ENCODE measurements at places on chromosomes 7 and 10.

GRCh38 chr10:97701438-97702069 is 12.0 kb upstream of the MARVELD1 start:
- DNase-seq = peak; percentile 78

- DNase-seq = no peak
Observed at GRCh38 chr7:156988343-156989185, 21.9 kb downstream of the MNX1 start.

GRCh38 chr7:105972276-105972675 is 9.2 kb downstream of the CDHR3 start:
- no peak for DNase-seq

- DNase-seq = peak; percentile 85
Observed at GRCh38 chr7:94431619-94432280, 37.1 kb downstream of the COL1A2 start.

- DNase-seq = no peak
Observed at GRCh38 chr7:122975341-122975740, 20.2 kb downstream of the TAS2R16 start.

DNA sequence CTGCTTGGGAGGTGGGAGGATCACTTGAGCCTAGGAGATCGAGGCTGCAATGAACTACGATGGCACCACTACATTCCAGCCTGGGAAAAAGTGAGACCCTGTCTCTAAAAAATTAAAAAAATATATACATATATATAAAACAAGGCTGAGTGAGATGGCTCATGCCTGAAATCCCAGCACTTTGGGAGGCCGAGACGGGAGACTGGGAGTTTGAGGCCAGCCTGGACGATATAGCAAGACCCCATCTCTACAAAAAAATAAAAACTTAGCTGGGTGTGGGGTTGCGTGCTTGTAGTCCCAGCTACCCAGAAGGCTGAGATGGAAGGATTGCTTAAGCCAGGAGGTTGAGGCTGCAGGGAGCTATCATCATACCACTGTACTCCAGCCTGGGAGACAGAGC is 87.6 kb downstream of the CARD11 start:
- DNase-seq = no peak

DNA sequence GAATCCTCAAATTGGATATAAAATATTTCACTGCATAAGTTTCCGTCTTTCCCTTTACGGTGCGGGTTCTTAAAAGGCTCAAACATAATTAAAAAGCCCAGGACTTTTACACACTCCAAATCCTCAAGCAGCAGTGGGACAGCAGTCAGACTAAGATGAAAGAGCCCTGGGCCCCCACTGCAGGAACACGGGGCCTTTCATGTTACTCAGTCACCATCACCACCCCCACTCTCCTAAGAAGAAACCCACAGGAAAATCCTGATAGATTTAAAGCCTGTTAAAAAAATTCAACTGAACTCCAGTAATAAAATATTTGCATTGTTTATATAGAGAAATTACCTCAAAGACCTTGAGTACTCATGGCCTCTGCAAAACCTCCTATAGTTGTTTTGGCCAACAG is 74.0 kb upstream of the TRIL start:
- DNase-seq = no peak

GRCh38 chr7:29193316-29194205 is 1.0 kb upstream of the CHN2 start:
- DNase-seq = no peak

DNA sequence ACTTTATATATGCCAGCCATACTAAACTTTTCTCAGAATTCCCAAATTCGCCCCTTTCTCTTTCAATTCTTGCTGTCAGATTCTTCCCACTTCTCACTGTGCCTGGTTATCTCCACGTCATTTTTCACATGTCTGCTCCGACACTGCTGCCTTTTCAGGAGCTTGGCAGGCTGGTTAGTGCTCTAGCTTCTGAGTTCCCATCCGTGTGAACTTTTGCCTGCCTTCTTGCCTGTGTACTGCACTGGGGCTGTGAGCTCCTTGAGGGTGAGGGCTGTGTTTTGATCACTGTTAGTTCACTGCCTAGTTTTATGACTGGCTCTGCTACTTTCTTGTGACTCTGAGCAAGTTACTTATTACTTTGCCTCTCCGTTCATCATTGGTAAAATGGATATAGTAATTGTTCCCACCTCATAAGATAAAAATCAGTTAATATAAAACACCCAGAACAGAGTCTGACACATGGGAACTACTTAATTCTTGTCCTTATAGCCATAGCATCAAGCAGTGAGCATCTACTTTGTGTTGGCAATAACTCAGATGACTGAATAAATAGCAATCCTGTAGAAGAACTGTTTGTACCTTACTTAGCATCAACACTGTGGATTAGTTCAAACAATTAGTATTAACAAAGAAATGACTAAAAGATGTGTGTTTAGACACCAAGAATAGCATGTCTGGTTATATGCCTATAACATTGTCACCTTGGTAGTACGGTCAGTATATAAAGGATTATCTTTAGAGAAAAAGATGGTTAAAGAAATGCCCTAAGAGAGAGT is 5.5 kb downstream of the GSTO1 start:
- no peak for DNase-seq

DNA sequence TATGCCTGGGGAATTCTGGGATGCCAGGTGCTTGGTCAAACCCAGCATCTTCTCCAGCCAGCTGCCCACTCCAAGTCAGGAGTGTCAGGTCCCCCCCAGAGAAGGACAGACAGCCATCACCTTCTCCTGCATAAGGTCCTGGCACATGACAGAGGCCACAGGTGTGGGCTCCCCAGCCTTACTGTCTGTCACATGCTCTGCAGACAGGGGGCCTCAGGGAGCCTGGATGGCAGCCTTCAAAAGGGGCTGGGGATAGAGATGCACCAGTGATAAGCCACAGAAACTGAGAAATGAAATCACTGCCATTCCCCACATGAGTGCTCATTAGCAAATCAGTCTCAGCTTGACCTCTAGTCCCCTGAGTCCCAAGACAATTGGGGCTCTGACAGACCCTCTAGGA is 72.9 kb downstream of the PLXNA4 start:
- DNase-seq = no peak

GRCh38 chr7:25459057-25459456 is 230.8 kb upstream of the NPVF start:
- DNase-seq = no peak

- no peak for DNase-seq
Observed at GRCh38 chr10:14773551-14774213, 1.0 kb downstream of the FAM107B start.

- DNase-seq = peak; percentile 40
Observed at GRCh38 chr10:63628526-63629362, 107.5 kb downstream of the REEP3 start.

DNA sequence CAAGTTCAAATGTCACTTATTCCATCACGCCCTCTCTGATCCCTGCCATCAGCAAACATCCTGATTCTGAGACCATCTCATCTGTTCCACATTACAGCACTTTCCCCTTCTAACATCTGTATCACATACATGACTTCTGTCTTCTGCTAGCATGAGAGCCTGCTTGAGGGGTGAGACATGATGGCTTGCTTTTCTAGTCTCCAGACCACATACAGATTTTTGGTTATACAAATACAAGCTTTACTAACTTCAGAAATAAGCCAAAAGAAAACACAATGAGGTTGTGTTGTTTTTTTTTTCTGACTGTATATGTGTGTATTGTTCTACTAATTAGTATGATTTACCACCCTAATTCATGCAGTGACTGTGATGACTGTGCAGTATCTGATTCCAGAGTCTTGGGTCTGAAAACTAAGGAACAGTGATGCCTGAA is 34.3 kb downstream of the NAPEPLD start:
- no peak for DNase-seq

DNA sequence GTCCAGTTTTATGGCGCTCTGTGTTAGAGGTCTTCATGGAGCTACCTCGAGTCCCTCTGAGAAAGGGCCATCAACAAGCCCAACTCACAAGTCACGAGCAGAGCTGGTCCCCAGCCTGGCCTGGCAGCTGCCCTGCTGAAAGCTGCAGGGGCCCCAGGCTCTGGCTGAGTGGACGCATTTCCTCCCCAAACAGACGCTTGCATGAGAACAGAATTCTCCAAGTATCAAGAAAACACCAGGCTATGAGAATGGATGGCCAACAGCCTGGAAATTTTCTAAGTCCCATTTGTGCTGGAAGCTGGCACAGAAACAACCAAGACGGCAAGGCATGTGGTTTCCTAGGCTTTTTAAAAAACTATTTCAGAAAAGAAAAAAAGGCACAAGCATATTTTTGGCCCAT is 114.8 kb downstream of the FAM53B start:
- no peak for DNase-seq

- DNase-seq = no peak
Observed at GRCh38 chr7:105164751-105165150, 150.7 kb downstream of the KMT2E start.

DNA sequence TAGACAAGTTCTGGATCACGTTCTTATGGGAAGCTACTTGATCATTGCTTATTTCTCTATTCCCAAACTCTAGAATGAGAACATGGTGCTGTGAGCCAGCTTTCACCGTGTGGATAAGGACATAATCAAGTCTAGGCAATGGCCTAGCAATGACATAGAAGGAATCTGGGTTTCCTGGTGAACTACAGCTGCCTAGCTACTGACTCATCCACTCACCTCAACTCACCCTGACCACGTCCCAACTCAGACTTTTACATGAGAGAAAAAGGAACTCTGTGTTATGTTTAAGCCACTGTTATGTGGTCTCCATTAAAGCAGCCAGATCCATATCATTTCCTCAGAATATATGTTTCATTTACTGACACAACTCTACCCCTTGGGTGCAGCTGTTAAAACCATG is 18.8 kb upstream of the MET start:
- DNase-seq = peak; percentile 18

GRCh38 chr7:33339074-33339790 is 209.9 kb downstream of the BBS9 start:
- DNase-seq = peak; percentile 2

DNA sequence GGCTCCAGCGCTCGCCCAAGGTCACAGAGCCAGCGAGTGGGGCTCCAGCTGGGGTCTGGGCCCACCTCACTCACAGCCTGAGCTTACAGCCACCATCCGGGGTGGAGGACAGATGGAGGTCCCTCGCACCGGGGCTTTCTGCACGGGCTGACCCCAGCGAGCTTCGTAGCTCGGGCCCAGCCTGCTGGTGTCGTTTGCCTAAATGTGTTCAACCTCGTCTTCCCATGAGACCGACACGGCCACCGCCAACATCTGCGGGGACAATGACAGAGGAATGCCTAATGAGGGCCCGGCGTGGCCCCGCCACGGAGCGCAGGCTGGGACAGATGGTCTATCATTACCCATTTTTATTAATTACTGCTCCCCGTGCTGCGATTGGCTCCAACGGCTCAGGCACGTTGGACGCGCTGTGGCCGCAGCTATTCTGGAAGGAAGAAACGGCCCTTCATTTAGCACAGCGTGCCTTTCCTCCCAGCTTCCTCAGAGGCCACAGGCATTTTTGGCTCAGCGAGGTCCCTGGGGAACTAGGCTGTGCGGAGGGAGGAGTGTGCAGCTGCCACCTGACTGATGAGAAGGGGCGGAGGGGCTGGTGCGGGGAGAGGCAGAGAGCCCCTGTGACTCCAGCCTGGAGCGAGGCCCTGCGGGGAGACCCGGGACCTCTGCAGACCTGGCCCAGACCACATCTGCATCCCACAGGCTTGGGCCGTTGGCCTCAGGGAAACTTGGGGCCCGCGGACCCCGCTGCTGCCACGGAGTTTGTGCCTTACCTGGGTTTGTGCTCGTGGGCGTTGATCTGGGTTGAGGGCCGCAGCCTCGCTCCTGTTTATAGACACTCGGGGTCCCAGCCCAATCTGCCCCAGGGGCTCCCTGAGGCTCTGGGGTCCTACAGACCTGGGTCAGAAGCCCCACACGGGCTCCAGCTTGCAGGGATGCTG is 22.9 kb upstream of the ELFN1 start:
- DNase-seq = peak; percentile 83

- DNase-seq = peak; percentile 46
Observed at GRCh38 chr7:35749556-35749955, 51.3 kb upstream of the SEPTIN7 start.

DNA sequence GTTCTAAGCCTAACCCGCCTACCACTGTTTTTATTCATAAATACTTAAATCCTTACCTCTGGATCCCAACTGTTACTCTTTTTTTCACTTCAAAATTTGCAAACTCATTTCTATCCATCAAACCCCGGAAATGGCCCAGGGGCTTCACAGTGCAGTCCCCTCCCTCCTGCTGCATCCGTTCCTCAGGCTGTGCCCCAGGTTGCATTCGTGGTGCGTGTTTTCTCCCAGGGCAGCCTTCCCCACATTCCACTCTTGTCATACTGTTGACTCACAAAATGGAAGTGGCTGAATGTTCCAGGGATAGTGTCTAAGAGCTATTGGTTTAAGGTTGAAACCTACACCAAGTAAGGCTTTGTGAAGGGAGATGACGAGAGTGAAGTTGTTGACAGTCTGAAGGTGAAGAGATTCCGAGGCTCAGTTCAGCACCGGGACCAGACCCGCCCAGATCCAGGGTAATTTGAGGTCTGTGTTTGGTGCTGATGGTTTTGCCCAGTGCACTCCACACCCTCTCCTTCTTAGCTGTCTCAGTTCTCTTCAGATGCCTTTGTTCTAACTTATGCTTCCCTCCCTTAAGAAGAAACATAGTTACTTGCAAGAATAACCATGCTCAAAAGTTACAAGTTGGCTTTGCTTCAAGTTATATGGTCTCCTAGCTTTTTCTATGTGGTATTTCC is 7.7 kb downstream of the INSIG1 start:
- no peak for DNase-seq

GRCh38 chr10:4830551-4830950 is 4.5 kb downstream of the AKR1E2 start:
- DNase-seq = no peak

- DNase-seq = no peak
Observed at GRCh38 chr7:1550005-1550845, 5.8 kb downstream of the TMEM184A start.
